Activated T-cell treated with anti-CD3 and anti-CD28 coated beads for 48 hours (primary cell): ENCODE measurements at places on chromosomes 13 and 19.

- DNase-seq = no peak
These were observed 59.9 kb downstream of the LATS2 start for GRCh38 chr13:21001471-21001870.

GRCh38 chr13:69331245-69331644 lies 776.4 kb upstream of the ATXN8OS start:
- DNase-seq = no peak

- no peak for DNase-seq
These were observed 35.3 kb upstream of the NPAS1 start for GRCh38 chr19:46984077-46985010.

DNA sequence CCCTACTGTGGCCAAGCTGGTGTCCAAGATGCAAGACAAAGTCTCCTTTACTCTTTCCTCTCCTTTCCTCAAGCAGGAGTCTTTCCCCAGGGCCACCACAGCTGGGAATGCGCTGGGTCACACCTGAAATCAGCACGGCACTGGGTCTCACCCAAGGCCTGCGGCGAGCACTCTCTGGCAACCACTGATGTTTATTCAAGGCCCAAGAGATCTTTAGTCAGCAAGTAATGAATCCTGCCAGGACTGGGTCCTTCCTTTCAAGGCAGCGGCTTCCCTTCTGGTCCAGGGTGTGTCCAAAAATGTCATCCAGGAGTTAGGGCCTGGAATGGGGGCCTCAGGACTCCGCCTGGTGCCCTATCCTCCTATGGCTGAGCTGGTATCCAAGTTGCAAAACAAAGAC lies 24.1 kb downstream of the BLOC1S3 start:
- DNase-seq = no peak

DNA sequence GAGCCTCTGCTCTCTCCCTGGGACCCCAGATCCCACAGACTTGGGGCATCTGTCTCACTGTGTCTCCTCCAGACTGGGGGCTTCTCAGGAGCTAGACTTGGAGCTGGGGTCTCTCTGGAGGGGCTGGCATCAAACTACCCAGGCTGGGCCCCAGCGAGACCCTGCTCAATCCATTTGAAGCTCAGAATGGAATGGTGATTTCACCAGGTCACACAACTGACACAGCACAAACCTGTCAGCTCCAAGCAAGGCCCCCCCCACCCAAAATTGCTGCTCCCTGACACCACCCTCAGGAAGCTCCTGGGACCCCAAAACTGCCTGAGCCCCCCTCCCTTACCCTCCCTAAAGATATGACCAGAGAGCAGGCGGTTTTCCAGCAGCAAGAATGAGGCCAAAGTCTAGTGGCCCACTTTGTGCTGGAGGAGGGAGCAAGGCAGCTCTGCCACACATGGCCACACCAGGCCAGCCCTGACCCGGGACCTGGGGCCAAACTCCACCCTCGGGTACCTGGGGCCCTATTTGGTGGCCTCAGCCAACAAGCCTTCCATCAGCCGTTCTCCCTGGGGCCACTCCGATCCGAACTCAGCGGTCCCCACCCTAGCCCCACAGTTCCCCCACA lies 2.4 kb downstream of the NR2F6 start:
- no peak for DNase-seq

GRCh38 chr19:29845574-29846176 lies 33.9 kb downstream of the CCNE1 start:
- DNase-seq = peak; percentile 39

DNA sequence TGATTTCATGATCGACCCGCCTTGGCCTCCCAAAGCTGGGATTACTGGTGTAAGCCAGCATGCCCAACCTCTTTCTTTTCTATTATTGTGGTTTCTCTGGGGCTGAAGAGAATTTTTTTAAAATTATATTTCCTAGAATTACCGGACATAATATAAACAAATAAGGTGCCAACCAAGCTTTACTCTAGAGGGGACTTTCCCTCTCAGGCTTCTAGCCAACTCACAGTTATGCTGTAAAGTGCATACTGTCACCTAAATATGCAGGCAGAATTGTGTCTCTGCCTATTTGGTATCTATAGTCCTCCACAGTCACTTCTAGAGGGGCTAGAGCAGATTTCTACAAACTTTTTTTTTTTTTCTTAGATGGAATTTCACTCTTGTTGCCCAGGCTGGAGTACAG lies 41.6 kb upstream of the ZNF681 start:
- no peak for DNase-seq

DNA sequence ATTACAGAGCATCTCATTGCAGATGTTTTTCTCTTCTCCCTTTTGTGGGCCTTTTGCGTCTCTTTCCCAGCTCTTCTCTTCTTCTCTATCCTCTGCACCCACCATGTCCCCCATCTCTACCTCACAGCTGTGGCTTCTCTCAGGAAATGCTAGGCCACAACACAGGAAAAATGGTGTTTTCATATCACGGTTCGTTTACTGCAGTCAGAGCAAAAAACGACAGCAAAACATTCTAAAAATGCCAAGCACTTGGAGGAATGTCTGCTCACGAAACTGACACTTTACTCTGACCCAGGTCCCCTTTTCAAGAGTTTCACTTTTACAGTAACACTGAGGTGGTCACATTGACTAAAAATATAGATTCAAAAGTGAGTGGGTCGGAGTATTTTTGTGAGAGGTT lies 152.2 kb downstream of the DCT start:
- no peak for DNase-seq

DNA sequence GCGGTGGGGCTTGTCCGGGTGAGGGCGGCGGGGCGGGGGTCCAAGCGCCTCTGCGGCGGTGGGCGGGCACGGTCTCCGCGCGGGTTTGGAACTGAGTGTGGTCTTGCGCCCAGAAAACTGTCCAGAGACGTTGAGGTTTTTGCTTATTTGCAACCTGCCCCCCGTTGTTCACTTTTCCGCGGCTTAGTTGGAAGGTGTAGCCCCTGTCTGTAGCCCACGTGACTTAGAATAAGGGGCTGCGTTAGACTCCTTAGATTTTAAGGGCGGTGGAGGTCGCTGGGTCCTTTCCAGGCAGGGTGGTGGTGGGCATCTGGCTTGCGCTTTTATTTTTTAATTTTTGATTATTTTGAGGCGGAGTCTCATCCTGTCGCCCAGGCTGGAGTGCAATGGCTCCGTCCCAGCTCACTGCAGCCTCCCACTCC lies 748 bp downstream of the RPS15 start:
- no peak for DNase-seq

- no peak for DNase-seq
These were observed 846 bp downstream of the RPL13A start for GRCh38 chr19:49488046-49488862.

GRCh38 chr13:112769615-112770014 lies 79.8 kb downstream of the ATP11A start:
- no peak for DNase-seq

GRCh38 chr13:113119166-113119821 lies 3.3 kb upstream of the F10 start:
- DNase-seq = no peak

- no peak for DNase-seq
These were observed 75.0 kb downstream of the KCNRG start for GRCh38 chr13:50090211-50090610.

DNA sequence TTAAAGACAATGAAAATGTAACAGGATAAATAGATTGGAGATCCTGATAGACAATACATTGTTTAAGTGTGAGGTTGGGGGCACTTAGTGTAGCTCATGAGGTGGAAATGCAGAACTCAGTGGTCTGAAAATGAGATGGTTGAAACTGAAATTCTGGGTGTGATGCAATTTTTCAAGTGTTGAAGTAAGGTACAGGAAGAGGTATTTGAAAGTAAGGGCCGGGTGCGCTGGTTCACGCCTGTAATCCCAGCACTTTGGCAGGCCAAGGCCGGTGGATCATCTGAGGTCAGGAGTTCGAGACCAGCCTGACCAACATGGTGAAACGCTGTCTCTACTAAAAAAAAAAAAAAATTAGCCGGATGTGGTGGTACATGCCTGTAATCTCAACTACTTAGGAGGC lies 113.0 kb downstream of the UFM1 start:
- no peak for DNase-seq

- DNase-seq = no peak
These were observed 52.5 kb downstream of the ARHGAP35 start for GRCh38 chr19:46913198-46913851.

- DNase-seq = no peak
These were observed 806 bp upstream of the ZNF837 start for GRCh38 chr19:58381460-58382212.

GRCh38 chr13:51912091-51912490 lies 50.3 kb downstream of the CCDC70 start:
- DNase-seq = no peak

- no peak for DNase-seq
These were observed 1.9 kb upstream of the EDDM13 start for GRCh38 chr19:56270676-56271075.

- no peak for DNase-seq
These were observed 12.3 kb downstream of the TMEM38A start for GRCh38 chr19:16673231-16673630.

DNA sequence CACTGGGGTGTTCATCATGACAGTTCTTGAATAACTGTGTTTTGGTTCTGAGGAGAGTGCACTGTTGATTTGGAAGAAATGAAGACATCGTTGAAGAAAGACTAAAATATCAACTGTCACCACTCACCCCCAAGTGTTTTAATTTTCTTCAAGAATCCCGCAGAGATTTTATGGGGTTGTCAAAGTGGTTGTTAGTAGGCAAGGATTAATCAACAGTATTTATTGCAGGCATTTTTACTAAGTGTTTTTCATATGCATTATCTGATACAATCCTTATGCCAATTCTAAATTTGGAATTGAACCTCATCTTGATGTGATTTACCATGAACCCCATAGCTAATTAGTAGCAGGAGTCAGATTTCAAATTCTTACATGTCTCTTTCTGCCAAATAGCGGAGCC lies 63.7 kb upstream of the OBI1 start:
- DNase-seq = no peak

- DNase-seq = peak; percentile 44
These were observed 19.6 kb downstream of the CELF5 start for GRCh38 chr19:3243819-3244700.

GRCh38 chr19:48258350-48258749 lies 2.6 kb upstream of the CARD8 start:
- DNase-seq = no peak

GRCh38 chr19:46907880-46908279 lies 47.1 kb downstream of the ARHGAP35 start:
- DNase-seq = no peak

GRCh38 chr13:59461411-59461810 lies 702.3 kb downstream of the DIAPH3 start:
- no peak for DNase-seq

DNA sequence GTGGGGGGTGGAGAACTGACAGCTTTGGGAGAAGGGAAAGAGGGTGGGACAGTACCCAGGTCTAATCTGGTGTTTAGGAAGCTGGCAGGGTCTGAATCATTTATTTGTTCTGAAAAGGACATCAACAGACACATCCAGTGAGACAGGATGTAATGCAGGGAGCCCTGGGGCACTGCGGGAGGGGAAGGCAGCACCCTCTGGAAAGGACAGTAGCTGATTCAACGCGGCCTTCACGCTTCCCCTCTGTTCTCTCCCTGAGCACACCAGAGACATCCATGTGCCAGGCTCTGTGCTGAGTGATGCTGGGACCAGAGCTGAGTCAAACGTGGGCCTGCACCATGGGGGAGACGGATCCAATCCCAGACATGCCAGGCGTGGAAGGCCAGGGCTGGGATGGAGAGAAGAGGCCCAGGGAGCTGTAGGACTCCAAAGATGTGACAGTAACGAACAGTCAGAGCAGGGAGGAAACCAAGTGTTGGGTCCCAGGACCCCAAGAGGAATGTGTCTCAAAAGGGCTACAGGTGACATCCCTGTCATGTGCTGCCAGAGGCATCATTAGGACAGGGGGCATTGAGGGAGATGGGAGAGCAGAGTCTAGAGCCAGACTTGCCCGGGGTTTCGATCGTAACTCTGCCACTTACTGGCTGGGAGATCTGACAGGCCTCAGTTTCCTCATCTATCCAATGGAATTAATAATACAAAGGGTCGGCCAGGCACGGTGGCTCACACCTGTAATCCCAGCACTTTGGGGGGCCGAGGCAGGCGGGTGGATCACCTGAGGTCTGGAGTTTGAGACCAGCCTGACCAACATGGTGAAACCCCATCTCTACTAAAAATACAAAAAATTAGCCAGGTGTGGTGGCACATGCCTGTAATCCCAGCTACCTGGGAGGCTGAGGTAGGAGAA lies 1.7 kb downstream of the ETFB start:
- no peak for DNase-seq
